ENCODE measurements at places on chromosomes 5 and 9.

DNA sequence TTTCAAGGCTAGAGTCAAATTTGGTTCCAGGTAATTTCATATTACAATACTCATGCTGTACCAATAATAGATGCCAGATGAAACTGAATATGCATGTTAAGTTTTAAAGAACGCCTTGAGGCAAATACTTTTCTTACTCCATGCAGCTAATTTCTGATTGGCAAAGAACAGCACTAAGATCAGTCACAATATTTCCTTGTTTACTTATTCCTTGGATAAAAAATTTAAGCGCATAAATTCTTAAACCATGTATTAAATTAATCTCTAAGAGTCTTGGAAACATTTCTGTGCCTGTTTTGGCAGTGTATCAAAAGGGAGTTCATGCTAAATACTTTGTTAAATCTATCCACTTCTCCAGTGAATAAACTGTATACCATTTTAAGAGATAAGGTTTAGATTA, 173.5 kb downstream of the SLC12A2 start:
- DNase-seq, result no peak

- DNase-seq, result no peak
These were observed 35.7 kb upstream of the ADRB2 start for GRCh38 chr5:148790545-148791333.

DNA sequence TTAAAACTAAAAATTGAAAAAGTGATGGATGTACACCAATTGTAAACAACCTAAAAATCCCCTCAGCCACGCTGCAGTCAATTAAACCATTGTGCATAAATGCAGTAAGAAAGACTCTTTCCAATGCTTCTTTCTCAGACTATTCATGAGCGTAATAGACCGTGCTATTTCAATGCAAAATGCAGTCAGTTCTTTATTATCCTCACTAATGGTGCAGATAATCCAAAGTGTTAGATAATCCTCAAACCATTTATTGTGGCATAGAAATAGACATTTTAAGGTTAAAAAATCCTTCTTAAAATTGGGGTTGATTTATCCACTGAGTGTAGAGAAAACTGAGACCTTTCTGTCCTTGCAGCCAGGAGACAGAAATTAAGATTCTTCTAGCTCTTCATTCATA, 1862.8 kb downstream of the EFNA5 start:
- no peak for DNase-seq

- no peak for DNase-seq
These were observed 212.3 kb downstream of the TRIM36 start for GRCh38 chr5:114957384-114957783.

GRCh38 chr5:170011751-170012150, 31.5 kb upstream of the INSYN2B start:
- DNase-seq, result no peak

GRCh38 chr9:116360989-116361388, 207.4 kb downstream of the PAPPA start:
- no peak for DNase-seq

GRCh38 chr5:42944989-42945388, 95.1 kb downstream of the ANXA2R start:
- DNase-seq, result no peak

DNA sequence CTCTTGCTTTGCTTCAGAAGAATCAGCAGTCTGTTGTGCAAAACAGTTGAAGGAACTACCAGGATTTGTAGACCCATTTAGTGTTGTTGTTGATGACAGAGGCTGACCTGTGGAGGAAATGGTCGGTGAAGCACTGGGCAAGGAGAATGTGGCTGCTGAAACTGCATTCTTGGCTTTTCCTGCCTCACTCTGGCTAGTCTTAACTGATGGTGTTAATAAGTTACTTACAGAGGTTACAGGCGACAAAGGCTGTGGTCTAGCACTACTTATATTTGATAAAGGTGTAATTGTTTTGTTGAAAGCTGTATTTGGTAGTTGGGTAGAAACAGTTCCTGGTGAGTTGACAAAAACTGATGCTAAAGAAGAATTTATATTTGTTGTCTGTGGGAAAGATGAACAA, 31.5 kb downstream of the MLANA start:
- no peak for DNase-seq

- DNase-seq, result no peak
These were observed 141.0 kb downstream of the DCP2 start for GRCh38 chr5:113117543-113118115.

All from activated CD4-positive, alpha-beta T cell treated with anti-CD3 and anti-CD28 coated beads for 24 hours (primary cell).